Activated T-cell treated with anti-CD3 and anti-CD28 coated beads for 24 hours (primary cell): ENCODE measurements at places on chromosomes 1 and 21.

GRCh38 chr1:227785094-227785804 is 30.2 kb upstream of the PRSS38 start:
- DNase-seq = no peak

DNA sequence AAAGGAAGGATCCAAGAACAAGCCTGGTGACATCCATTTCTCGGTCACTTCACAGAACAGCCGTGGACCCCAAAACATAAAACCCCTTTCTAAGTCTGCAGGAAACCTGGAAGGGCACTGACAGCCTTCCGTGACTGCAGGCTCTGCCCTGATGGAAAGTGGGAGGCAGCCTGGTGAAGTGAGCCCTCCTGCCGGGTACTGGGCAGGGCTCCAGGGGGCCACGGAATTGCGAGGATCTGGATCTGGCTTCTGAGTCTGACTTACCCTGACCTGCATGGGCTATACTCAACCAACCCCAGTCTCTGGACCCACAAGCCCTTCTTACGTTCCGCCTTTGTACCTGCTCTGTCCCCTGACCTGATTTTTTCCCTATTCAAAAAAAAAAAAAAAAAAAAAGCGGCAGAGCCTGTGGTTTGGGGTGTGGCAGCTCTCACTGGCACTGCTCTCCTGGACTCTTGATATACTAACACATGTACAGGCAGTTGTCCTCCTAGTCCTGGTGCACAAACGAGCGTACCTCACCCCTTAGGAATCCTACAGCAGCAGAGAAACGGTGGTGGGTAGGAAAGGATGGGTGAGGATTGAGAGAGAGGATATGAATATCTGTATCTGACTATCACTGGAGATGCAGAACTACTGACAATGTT is 82.9 kb downstream of the BEND5 start:
- no peak for DNase-seq

DNA sequence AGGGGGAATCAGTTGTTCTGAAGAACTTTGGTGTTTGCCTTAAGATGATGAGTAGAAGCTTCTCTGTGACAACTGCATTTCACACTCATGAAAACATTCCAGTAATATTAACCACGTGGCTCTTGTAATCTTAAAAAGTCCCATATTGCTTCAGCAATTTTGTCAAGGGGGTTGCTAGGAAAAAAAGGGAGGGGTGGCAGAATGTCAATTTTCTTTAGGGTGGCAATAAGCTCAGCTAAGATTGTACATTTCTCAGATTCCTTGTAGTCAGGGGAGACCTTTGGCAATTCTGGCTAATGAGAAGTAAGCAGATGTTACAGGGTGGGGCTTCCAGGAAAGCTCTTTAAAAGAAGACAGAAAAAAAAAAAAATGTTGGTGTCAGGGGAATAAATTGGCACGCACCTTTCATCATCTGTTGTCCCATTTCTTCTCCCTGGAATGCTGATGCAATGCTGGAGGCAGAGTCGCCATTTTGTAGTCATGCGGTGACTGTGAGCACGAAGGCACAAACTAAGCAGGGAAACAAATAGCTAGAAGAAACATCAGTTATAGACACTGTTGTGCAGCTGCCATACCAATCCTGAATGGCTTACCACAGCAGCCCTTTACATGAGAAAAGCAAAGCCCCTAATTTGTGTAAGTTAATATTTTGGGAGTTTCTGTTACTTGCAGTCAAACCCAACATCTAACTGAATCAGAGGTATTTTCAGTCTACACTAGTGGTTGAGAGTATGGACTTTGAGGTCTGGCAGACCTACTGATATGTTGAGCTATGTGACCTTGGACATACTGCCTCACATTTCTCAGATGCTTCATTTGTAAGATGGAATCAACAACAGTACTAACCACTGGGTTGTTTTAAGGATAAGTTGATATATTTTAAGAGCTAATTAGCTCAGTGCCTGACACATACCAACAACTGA is 56.1 kb upstream of the MRPS6 start:
- DNase-seq = no peak

- no peak for DNase-seq
Observed at GRCh38 chr1:101995984-101996745, 561 bp downstream of the OLFM3 start.

GRCh38 chr1:35379317-35380000 is 111.0 kb downstream of the ZMYM4 start:
- DNase-seq = no peak

DNA sequence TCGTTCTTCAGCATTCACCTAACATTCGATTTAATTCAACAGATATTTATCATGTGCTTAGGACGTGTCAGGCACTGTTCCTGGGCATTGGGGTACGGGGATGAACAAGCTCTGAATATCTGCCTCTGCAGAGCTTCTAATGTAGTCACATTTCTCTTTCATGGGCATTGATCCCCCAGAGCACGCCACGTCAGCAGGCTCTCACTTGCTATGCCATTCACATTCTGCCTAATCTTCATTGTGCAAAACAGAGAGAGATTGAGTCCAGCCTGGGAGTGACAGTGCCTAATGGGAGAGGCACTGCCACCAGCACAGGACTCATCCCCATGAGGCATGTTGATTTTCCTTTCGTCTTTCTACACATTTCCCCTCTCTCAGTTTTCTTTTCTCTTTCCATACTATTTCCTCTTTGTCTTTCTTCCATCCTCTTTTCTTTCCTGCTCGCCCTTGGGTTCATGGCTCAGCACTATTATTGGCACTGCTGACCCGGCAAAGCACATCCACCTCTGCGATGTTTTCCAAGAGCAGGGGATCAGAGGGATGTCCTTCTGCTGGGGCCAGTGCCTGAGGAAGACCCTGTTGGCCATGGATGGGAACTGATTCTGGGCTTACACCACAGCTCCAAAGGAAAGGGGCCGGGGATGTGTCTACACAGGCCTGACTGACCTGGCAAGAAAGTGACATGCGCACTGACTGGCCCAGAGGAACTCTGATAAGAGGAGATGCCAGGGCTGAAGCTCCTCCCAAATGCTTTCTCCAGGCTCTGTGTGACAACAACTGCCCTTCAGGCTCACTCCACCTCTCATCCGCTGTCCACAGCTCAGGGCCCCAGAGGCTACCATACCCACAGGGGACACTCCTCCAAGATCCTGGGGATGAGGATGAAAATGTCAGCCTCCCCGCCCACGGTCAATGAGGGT is 195.9 kb downstream of the TOMM20 start:
- DNase-seq = no peak

DNA sequence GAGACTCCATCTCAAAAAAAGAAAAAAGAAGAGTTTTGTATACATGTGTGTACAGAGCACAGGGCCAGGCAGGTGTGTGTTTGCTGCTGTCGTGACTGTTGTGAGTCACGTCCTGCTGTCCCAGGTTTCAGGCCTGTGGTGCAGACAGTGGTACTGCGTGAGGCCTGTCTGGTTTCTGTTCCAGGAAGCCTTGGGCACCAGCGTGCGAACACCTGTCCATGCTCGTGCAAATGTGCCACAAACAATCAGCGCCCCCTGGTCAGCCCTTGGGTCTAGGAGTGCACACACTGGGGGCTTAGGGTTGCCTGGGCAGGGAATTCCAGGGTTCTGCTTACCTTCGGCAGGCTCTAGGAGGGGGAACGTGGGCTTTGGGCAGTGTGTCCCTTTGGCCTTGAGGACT is 16.9 kb downstream of the GPR157 start:
- no peak for DNase-seq

DNA sequence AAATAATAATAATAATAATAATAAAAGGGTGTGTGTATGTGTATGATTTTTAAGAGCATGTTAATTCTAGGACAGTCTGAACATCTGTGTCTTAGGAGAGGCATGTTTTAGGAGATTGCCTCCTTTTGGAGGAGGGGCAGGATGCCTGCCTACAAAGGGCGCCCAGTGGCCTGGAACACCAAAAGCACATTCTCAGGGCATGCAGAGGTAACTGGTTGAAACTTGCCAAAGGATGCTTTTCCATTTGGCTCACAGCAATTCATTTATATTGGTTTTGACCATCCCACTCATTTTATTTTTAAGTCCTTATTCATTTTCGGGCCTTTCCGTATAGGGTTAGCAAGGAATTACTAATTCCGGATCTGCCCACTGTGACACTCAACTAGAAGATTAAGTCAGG is 21.1 kb upstream of the LAMC2 start:
- no peak for DNase-seq

DNA sequence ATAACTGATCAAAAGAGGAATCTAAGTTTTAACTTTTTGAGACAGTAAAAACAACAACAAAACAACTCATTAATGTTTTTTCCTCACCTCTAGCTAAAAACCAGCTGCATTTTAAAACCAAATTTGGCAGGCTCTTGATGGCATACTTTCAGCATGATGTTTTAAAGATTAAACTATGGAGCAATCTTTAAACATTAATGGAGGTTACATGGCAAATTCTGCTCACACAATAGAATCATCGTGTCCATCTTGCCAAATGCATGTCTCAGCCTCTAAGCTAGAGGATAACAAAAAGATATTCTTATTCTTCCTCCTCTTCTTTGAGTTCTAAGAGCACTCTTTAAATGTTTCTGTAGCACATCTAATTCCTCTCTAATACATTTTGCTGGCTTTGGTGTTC is 579.8 kb upstream of the PKN2 start:
- DNase-seq = no peak

- DNase-seq = peak; percentile 55
Observed at GRCh38 chr1:975896-976683, 5.8 kb downstream of the PERM1 start.

DNA sequence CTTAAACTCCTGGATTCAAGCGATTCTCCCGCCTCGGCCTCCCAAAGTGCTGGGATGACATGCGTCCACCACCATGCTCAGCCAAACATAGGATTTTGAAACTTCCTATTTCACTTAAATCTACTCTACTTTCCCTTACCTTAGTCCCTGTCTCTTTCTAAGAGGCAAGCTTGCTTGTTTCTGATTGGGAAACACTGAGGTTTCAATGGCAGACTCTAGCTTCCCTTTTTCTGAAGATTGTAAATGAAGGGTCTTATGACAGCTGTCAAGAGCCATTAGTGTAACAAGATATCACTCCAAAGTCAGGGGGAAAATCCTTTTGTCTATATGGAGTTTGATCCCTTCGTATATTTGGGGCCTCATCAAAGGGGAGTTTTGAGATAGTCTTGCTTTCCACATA is 23.5 kb upstream of the LMO4 start:
- DNase-seq = no peak

DNA sequence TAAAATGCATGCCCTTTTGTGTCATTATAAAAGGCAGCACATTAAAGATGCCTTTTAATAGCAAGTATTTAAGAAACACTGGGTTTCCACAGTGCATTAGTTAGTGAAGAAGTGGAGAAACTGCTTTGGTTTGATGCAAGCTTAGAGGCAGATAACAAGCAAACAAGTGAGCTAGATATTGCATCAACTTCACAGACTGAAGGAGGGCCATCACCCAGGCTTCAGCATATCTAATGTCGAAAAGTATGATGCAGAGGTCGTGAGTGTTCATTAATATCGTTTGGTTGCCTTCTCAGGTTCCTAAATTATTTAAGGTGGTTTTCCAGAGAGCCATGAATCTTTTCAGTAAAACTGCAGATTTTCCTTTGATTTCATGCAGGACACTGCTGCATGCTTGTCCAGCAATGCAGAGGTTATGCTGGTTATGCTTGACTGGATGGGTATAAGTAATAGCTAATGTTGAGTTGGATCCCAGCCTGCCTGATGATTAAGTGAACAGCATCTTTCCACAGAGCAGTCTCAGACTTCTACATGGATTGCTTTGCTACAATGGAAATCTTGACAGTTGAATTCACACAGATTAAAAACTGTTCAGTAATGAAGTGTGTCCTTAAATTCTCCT is 69.7 kb upstream of the IPO9 start:
- DNase-seq = no peak

GRCh38 chr1:180519846-180520245 is 17.5 kb upstream of the ACBD6 start:
- DNase-seq = no peak

- DNase-seq = peak; percentile 28
Observed at GRCh38 chr1:107782217-107782845, 182.6 kb downstream of the VAV3 start.

DNA sequence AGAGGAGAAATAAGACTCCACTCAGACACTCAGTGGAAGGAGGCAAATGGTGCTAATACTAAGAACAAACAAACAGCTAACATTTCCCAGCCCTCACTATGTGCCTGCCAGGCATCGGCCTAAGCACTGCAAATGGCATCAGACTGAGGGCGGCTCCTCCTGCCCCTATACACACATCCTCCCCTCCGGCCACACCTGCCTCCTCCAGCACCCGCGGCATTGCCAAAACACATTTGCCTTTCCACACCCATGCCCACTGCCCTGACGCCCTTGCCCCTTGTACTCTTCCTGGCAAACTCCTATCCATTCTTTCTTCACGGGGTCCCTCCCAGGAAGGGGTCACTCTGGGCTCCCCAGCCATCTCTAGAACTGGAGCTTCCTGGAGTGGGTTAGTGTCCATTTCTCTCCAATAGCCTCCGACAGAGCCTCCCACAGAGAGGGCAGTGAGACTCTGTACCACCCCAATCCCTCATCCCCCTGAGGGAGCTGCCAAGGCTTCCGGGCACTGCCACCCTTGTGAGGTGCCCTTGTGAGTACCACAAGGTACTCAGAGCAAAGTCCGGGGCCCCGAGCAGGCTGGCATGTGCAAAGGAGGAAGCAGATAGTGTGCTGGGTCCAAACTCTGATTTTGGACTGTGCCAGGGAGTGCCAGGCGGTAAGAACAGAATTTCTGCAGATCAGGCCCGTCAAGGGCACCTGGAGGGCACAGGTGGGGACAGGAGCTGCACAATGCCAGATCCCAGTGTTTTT is 959 bp downstream of the AKR7A3 start:
- DNase-seq = no peak

- no peak for DNase-seq
Observed at GRCh38 chr1:11456965-11457364, 22.0 kb upstream of the DISP3 start.

DNA sequence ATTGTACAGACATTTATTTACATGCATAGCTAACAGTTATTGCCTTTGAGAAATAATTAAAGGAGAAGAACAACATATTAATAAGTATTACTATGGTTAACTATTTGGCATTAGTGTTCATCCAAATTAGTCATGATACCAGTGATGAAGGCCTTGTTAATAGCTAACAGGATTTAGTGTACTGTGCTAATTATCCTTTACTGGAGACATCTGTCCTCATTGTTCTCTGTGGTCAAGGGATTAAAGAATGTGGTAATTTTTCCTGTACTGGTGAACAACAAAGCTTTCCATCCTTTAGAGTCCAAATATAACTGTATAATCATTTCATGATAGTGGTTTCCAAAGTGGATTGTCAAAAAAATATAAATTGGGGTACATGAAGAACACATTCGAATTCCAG is 103.9 kb downstream of the ADGRL4 start:
- DNase-seq = no peak
